Activated CD4-positive, alpha-beta T cell treated with anti-CD3 and anti-CD28 coated beads, Interleukin-2, amount 10 ng/mL, durations not matched to agents 7 days and 5 days (primary cell): ENCODE measurements at places on chromosomes 7 and 10. TPM values are rescaled to one million over a fixed set of nuclear protein-coding genes. Genes with fewer than 3 reads are reported as not detected.

GRCh38 chr10:51063659-51064535 lies 10.4 kb upstream of the PRKG1 start:
- peaks cover 13% of the 10 kb centered on the region for H3K27me3 ChIP-seq
- no peak overlapping the region for H3K4me3 ChIP-seq
- DNase-seq: no peak
- H3K36me3 ChIP-seq: no peaks in the 10 kb centered on the region
- no peaks in the 10 kb centered on the region for H3K4me1 ChIP-seq
- H3K27ac ChIP-seq: no peak overlapping the region

Gene RALA
- 34.1 TPM for total RNA-seq

Gene TSPAN33
- total RNA-seq: 2.8 TPM

Gene CPA2
- total RNA-seq: not detected

- peaks cover 18% of the 10 kb centered on the region for H3K4me1 ChIP-seq
- peak overlapping the region; percentile 69 for H3K4me3 ChIP-seq
- H3K27me3 ChIP-seq: peaks cover 2% of the 10 kb centered on the region
These were observed 340.9 kb downstream of the LRMDA start for GRCh38 chr10:75772153-75772887.

Gene AKR1C4
- total RNA-seq: not detected

Gene SH3PXD2A
- 12.7 TPM for total RNA-seq

Gene FFAR4
- total RNA-seq: not detected

DNA sequence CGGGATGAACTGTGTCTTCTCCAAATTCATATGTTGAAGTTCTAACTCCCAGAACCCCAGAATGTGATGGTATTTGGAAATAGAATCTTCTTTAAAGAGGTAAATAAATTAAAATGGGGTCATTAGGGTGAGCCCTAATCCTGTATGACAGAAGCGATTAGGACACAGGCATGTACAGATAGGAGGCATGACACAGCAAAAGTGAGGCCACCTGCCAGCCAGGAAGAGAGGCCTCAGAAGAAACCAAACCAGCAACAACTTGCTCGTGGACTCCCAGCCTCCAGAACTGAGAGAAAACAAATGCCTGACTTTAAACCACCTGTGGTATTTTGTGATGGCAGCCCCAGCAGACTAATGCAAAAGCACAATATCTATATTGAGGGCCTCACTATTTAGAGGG lies 214.3 kb downstream of the NEBL start:
- H3K27ac ChIP-seq: no peak overlapping the region
- no peaks in the 10 kb centered on the region for H3K4me1 ChIP-seq
- no peaks in the 10 kb centered on the region for H3K27me3 ChIP-seq
- no peak for DNase-seq
- no peaks in the 10 kb centered on the region for H3K36me3 ChIP-seq

Gene TMEM209
- 41.6 TPM for total RNA-seq

DNA sequence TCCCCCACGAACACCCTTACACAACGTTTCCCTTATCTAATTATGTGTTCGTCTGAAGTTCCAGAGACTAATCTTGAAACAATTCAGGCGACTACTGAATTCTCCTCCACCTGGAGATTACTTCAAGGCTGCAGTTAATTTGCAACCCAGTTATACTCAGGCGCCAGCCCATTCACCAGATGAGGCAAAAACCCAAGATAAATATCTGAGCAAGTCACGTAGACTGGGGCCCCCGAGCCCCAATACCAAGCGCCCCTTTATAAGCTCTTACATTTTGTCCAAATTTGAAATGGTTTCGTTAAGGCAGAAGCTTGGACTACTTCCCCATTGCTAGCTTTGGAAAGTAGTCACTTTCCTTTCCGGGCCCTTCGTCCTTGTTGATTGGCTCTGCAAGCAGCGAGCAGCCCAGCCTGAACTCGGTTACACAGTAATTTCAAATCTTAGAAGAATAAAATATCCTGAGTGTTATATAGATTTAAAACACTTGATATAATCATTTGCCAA lies 1.2 kb downstream of the TPK1 start:
- H3K4me1 ChIP-seq: peaks cover 48% of the 10 kb centered on the region
- peak overlapping the region; percentile 93 for H3K4me3 ChIP-seq
- H3K27ac ChIP-seq: peak overlapping the region; percentile 99
- no peaks in the 10 kb centered on the region for H3K27me3 ChIP-seq
- H3K36me3 ChIP-seq: peaks cover 28% of the 10 kb centered on the region
- peak; percentile 44 for DNase-seq

GRCh38 chr10:110525349-110526260 lies 27.9 kb downstream of the DUSP5 start:
- H3K27me3 ChIP-seq: peaks cover 3% of the 10 kb centered on the region
- H3K4me3 ChIP-seq: no peak overlapping the region
- no peak for DNase-seq
- peaks cover 50% of the 10 kb centered on the region for H3K4me1 ChIP-seq
- H3K36me3 ChIP-seq: peaks cover 6% of the 10 kb centered on the region
- H3K27ac ChIP-seq: no peak overlapping the region

DNA sequence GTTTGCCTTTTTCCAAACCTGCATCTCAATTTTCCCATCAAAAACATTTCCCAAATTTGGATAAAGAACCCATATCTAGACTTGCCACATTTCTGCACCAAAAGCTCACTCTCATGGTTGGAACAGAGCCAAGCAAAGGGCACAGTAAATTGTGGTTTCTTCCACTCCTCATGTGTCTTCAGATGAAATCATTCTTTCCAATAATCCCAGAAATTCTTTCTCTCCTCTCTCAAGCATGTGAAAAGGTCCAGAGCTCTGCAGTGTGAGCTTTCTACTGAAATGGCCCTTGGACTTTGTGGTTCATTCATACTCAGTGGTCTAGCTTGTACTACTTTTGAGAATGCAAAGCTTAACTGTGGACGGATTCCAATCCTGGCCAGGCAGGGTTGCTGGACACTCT lies 19.8 kb downstream of the PRSS2 start:
- DNase-seq: no peak
- peak overlapping the region; percentile 88 for H3K4me3 ChIP-seq
- no peaks in the 10 kb centered on the region for H3K27me3 ChIP-seq
- H3K27ac ChIP-seq: peak overlapping the region; percentile 100

Gene CTAGE4
- total RNA-seq: 1.4 TPM

DNA sequence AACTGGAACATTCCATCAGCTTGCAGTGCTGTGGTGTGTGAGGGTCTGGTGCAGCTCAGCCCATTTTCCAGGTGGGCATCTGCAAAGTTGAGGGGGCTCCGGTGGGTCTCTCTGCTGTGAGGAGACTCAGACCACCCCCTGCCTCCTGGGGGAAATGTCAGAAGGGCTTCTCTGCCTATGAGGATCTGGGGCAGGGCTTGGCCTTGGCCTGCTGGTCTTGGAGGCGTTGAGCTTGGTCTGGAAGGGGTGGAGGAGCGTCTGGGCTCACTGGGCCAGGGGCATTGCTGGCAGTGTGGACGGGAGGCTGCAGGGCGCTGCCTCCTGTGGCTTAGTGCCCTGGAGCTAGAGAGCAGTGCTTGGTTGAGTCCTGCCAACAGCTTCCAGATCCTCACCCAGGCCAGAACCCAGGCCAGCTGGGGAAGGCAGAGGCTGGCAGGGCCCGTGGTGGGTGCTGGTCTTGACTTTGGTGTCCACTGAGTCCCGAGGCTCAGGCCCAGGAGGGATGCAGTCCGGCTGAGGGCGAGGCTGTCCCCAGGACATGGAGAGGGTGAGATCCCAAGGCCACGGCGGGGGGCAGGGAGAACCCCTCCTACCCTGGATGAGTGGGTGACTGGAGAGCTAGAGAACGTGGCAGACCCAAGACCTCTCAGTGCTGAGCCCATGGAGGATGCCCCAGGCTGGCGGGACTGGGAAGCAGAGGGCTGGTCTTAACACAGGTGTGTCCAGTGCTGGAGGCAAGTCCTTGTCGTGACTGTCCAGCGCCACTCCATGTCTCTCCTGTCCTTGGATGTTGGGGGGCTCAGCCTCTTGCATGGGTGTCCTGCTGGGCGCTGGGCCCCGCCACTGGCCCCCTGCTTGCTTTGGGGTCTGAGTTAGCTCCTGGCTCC lies 2.8 kb downstream of the SPRN start:
- DNase-seq: no peak
- H3K4me3 ChIP-seq: no peak overlapping the region
- H3K27ac ChIP-seq: no peak overlapping the region
- H3K4me1 ChIP-seq: no peaks in the 10 kb centered on the region

Gene IDI2
- not detected for total RNA-seq

DNA sequence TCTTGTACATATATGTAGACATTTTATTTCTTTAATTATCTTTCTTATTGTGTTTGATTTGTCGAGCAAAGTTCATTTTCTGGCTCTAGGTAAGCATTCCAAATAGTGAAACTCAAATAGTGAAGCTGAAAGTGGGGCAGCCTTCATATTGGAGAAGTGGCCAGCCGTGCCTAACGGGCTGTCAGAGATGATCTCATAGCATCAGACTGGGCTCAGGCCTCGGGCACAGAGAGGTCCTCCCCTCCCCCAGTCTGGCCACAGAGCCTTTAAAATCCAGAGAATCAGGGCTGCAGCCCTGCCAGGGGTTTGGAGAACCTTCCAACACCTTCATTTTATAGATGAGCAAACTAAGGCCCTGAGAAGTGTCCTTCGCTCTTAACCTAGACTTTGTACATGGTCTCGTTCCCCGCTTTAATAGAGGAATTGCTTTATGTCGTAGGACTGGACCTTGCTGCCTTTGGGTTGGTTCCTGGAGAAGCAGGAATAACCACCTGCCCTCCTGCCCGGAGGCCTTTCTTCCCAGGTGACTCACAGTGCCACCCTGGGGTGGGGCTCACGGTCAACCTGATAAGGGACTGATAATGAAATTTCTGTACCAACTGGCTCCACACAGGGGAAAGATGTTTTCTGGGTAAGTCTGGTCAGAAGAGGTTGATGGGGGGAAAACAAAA lies 7.3 kb downstream of the TSPAN15 start:
- peaks cover 15% of the 10 kb centered on the region for H3K4me1 ChIP-seq
- H3K27me3 ChIP-seq: no peaks in the 10 kb centered on the region
- H3K36me3 ChIP-seq: no peaks in the 10 kb centered on the region

GRCh38 chr10:126350216-126350992 lies 37.9 kb downstream of the ADAM12 start:
- no peak for DNase-seq
- no peak overlapping the region for H3K27ac ChIP-seq
- H3K4me3 ChIP-seq: no peak overlapping the region
- H3K4me1 ChIP-seq: no peaks in the 10 kb centered on the region
- H3K27me3 ChIP-seq: no peaks in the 10 kb centered on the region

Gene H2BK1
- total RNA-seq: not detected

GRCh38 chr10:109924087-109924486 lies 776 bp upstream of the XPNPEP1 start:
- peaks cover 7% of the 10 kb centered on the region for H3K27me3 ChIP-seq
- peaks cover 48% of the 10 kb centered on the region for H3K4me1 ChIP-seq
- peak overlapping the region; percentile 73 for H3K4me3 ChIP-seq

Gene HOXA7
- total RNA-seq: not detected

GRCh38 chr10:31460242-31460641 lies 141.2 kb downstream of the ZEB1 start:
- H3K4me3 ChIP-seq: no peak overlapping the region
- peaks cover 4% of the 10 kb centered on the region for H3K4me1 ChIP-seq
- H3K36me3 ChIP-seq: peaks cover 38% of the 10 kb centered on the region
- H3K27me3 ChIP-seq: no peaks in the 10 kb centered on the region
- no peak overlapping the region for H3K27ac ChIP-seq
- no peak for DNase-seq

GRCh38 chr7:150948791-150949251 lies 29.3 kb downstream of the KCNH2 start:
- no peak overlapping the region for H3K27ac ChIP-seq
- DNase-seq: no peak
- peaks cover 2% of the 10 kb centered on the region for H3K4me1 ChIP-seq
- H3K36me3 ChIP-seq: no peaks in the 10 kb centered on the region
- H3K27me3 ChIP-seq: no peaks in the 10 kb centered on the region

DNA sequence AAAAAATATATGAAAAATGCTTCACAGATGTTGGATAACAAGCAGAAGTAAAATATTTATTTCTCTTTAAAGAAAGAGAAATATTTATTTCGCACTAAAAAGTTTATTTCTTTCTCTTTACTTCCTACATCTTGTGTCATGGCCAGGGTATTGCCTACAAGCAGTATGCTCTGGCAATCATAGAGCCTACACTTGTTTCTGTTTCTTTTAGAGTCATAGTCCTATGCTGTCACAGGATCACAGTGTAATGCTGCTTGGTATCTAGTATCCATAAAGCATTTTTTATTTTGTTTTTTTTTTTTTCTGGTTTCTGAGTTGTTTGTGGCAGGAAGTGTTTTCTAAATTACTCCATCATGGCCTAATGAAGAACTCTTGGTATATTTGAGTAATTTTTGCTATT lies 116.0 kb downstream of the ATRNL1 start:
- H3K4me3 ChIP-seq: no peak overlapping the region
- H3K27me3 ChIP-seq: no peaks in the 10 kb centered on the region
- H3K4me1 ChIP-seq: peaks cover 8% of the 10 kb centered on the region
- no peak for DNase-seq
